ENCODE measurements at places on chromosomes 1 and 21. TPM values are rescaled to one million over a fixed set of nuclear protein-coding genes. Genes with fewer than 3 reads are reported as not detected.

ATP1A4 gene
- total RNA-seq: not detected

ZNF683 gene
- total RNA-seq: not detected

NECTIN4 gene
- 0.27 TPM for total RNA-seq

IL19 gene
- not detected for total RNA-seq

KCNA2 gene
- total RNA-seq: 0.03 TPM

KCNK2 gene
- 0.50 TPM for total RNA-seq

PSRC1 gene
- total RNA-seq: 33.9 TPM
